ENCODE measurements at places on chromosomes 1 and 21. TPM values are rescaled to one million over a fixed set of nuclear protein-coding genes. Genes with fewer than 3 reads are reported as not detected.
A peak's percentile ranks its signal among the peaks of the same experiment; 100 is the strongest.

TTC39A gene
- total RNA-seq, result 1.7 TPM

- DNase-seq, result no peak
Measured at GRCh38 chr1:112318698-112319370, 77.2 kb upstream of the CTTNBP2NL start.

DNA sequence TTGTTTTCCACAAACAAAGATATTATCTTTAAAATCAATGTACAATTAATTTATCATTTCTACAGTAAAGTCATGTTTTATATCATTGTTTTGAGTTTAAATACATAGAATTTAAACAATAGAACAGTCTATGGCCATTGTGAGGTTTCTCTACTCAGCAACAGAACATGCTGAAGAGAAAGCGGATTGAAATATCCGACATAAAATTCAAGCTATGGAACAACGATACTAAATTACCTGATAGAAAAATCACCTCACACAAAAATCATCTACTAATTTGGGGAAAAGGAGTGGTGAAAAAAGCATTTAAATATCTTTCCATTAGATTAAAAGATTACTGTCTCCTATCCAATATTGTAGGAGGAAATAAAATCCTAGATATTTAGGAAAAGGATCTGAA is 12.6 kb downstream of the CDKN2C start:
- DNase-seq, result no peak

GRCh38 chr1:204348722-204349121 is 11.0 kb downstream of the PLEKHA6 start:
- peak; percentile 89 for DNase-seq

DNA sequence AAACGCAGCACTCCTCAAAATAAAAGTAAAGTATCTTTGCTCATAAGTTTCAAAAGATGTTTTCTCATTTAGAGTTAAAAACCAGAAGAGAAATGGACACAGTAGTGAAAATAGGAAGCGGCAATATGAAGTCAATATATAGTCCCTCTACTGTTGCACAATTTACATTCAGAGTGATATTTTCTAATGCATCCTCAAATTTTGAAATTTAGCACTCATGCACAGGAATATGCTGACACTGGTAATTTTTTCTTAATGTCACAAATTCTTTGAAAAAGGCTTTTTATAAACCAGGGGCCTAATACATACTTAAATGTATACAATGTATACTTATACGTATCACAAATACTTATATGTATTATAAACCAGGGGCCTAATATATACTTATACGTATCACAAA is 19.5 kb downstream of the ST7L start:
- DNase-seq, result no peak

DNA sequence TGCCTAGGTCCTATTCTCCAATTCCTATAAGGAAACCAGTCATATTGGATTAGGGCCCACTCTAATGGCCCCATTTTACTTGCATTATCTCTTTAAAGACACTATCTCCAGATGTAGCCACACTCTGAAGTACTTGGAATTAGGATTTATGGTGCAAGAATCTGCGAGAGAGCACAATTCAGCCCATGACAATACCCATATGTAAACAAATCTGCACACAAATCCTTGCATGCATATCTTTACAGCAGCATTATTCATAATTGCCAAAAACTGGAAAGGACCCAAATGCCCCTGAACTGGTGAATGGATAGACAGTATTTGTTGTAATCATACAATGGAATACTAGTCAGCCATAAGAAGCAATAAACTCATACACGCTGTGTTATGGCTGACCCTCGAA is 229.8 kb upstream of the ADAMTS5 start:
- no peak for DNase-seq

GRCh38 chr1:18110968-18111367 is 3.4 kb downstream of the IGSF21 start:
- no peak for DNase-seq

DNA sequence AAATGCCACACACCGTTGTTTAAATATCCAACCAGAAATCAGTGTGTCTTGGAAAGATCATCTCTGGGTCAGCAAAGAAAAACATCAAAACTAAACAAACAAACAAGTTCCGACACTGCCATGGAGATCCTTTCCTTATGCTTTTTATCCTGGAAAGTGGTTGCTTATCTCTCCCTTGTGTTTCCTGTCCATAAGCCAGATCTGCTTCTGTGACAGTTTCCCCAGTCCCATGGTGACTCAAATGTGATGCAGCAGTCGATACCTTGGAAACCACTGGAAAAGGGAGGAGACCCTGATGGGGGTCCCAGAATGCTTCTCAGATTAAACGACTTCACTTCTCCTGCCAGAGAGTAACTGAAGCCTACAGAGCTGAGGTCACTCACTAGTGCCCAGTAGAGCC is 94.7 kb downstream of the DMRTA2 start:
- DNase-seq, result no peak

DNA sequence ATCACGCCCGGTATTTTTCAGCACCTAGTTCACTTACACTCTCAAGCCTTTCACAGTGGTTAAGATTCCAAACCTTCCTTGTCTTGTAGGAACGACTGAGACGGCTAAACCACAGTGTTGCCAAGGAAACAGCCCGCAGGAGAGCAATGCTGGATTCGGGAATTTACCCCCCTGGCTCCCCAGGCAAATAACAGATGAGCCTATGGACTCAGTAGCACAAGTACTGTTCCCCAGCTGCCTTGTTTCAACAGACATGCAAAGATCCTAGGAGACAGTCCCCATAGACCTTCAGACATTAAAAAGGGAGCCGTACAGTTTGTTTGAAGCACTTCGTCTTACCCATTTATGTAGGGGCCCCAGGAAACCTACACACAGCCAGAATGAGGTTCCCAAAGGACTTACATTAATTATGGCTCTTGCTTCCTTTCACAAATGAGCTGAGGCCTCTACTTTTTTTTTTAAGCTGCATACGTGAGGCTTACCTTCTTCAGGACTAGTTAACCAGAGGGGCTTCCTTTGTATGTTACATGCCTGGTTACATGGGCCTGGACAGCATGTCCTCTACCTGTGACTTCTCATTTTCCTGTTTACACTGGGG is 2.7 kb downstream of the SNAPIN start:
- no peak for DNase-seq

DNA sequence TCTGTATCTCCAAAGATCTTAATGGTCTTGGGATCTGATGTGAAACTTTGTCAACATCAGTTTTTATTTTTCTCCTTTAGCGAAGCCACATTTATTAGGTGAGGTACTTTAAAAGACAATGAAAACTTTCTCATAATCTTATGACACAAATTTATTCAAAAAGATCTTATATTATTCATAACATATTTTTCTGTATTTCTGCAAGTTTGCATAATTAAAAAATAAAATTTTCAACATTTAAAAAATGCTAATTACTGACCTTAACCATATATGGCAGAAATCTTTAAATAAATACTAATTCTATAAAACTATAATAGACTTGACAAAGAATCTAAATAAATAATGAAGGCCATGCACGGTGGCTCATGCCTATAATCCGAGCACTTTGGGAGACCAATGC is 72.5 kb downstream of the PRPF38A start:
- DNase-seq, result no peak

DNA sequence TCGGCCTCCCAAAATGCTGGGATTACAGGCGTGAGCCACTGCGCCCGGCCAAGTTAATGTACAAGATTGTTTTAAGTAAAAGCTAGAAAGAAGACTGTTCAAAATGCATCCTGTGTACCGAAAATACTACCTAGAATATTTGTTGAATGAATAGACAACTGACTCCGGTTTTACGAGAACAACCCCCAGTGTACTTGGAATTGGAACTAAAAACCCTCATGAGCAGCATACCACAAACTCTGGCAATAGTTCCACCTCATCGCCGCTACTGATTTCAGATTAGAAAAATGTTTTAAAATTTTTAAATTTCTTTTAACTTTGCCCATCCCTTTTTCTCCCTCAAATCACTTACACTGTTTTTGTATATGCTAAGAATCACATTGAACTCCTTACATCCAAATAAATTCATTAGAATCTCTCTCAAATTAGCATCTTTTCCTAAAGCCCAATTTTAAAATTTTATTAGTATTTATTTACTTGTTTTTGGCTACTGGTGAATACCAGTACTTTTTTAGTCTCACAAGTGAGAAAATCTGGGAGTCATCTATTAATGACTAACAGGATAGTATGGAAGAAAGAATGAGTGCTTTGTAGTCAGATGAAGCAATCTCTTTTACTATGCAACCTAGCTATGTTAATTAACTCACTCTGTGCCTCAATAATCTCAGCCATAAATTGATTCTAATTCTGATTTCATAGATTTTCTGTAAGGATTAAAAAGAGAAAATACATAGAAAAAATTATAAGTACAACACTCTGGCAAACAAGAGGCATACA is 95.1 kb downstream of the GPATCH2 start:
- DNase-seq, result no peak

DNA sequence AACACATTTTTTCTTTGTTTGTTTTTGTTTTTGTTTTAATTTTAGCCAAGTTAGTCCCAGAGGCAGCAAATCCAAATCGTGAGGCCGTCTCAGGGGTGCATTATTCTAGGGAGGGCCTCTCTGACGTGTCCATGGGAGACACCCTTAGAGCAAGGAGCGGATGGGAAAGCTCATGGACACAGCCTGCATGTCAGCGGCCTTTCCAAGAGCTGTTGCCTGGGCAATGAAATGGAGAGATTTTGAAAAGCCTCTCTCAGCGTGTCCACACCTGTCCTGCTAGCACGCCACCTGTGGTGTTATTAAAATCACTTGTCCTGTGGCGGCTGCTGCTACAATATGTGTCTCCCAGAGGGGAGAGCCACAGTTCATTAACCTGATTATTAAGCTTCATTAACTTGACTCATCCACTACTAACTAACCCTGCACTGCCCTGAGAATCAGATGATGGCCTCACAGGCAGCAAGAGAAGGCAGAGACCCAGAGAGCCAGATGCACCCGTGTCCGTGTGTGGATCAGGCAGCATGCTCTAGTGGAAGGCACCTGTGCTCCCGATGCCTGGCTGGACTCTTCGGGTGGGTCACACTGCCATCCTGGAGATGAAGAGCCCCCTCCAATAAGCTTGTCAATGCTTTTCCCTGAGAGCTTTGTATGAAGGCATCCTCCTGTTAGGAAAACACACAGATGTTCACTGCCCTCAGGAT is 133.3 kb downstream of the PGBD5 start:
- DNase-seq, result peak; percentile 50
